ELF-1 (cell line): ENCODE measurements at places on chromosomes 2 and 18.

DNA sequence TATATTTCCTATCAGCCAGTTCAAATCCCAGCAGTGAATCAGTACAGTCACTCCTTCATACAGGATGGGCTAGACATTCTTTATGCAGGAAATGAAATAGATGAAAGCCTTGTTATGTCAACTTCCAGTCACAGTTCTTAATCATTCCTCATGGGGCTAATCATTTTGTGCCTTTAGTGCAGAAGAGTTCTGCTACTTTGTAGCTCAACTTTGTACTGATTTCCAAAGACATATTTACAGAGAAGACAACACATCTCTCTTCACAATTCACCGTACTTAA lies 593.9 kb upstream of the NETO1 start:
- no peak for DNase-seq

DNA sequence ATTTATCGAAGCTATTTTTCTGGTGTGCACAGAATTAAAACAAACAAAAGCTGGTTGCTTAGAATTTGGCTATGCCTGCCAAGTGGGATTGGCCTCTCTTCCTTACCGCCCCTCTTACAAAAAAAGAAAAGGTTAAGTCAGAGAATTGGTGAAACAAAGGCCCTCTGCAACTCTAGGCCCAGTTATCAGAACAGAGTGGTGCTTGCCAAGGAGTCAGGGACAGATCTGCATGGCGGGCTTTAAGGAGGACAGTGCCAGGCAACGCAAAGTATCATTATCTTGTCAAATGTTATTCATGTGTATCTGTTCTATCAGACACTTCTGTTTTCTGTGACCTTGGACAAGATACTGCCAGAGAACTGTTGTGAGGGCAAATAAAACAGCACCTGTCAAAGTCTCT lies 78.3 kb downstream of the TGIF1 start:
- no peak for DNase-seq

DNA sequence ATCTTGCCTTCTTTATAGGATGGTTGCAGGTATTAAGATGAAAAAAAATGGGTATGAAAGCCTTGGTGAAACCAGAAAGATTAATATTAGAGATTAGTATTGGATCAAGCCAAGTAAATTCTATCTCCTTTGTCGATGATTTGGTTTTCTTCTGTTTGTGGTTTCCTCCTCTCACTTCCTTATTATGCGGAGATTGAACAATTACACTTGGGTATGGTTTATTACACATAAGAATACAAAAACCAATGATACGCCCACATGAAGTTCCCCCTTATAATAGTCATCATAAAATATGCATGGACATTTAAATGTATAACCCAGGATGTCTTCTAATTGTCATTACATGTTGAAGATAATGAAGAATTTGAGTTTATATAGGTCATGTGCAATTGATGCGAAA lies 4.9 kb downstream of the LTBP1 start:
- no peak for DNase-seq

- DNase-seq, result no peak
These were observed 392.4 kb downstream of the ALK start for GRCh38 chr2:29528891-29529520.

GRCh38 chr2:195830968-195831950 lies 174.2 kb downstream of the SLC39A10 start:
- no peak for DNase-seq

GRCh38 chr2:82852787-82853186 lies 1606.3 kb downstream of the SUCLG1 start:
- DNase-seq, result no peak

- peak; percentile 79 for DNase-seq
These were observed 4.3 kb downstream of the RAX start for GRCh38 chr18:59268721-59269562.

- no peak for DNase-seq
These were observed 173.5 kb downstream of the UBE2E3 start for GRCh38 chr2:181153886-181154285.

DNA sequence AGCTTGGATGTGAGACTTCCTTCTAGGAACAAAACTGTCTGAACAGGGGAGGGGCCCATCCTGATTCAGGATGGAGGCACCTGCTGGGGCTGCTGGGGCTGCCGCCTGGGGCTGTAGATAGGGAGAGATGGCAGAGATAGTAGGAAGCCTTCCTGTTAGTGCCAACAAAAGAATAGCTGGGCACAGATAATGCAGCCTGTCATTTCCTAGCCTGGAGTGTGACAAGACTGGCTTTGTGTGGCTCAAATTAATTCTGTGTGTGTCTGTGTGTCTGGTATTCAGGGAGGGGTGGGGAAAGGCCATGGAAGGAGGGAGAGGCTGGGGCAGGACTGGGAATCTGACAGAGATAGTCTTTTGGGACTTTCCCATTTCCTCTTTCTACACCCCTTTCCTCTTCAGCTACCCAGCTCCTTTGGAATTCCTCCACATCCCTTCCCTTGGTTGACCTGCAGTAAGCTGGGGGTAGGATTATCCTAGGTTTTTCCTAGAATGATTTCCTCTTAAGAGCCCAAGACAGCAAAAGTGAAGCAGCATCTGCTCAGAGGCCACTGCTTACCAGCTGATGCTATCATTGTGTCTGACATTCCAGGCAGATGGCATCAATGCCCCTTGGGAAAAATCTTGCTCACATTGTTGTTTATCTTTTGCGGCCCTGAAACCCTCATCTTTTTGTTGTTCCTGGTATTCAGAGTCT lies 144.9 kb upstream of the LHCGR start:
- peak; percentile 78 for DNase-seq

DNA sequence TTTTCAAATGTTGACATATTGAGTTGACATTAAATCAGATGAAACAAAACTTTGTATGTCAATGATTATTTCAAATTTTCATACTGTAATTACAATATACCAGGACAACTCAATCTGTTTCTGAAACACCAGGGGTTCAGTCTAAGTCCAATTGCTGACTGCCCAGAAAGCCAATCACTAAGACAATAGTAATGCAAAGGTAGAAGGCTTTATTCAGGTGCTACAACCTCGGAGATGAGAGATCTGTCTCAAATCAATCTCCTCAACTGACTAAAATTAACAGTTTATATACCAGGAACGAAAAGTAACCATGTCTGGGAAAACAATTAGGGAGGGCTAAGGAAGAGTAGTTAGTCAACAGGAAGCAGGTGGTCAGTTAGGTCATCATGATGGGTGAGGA lies 1400.4 kb downstream of the SUCLG1 start:
- DNase-seq, result no peak

DNA sequence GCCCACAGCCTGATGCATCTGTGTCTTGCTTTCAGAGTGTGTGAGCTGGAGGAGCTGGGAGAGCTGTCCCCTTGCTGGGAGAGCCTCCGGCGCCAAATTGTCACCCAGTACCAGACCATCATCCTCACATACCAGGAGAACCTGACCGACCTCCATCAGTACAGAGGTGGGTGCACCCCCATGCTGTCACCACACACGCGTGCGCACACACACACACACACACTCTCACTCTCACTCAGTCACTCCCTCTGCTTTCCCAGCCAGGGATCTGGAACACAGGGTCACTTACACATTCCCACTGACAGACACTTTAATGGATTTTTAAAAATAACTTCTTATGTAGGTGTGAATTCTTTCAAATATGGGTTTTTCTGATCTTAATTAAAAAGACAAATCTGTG lies 64.5 kb downstream of the COA5 start:
- DNase-seq, result no peak

DNA sequence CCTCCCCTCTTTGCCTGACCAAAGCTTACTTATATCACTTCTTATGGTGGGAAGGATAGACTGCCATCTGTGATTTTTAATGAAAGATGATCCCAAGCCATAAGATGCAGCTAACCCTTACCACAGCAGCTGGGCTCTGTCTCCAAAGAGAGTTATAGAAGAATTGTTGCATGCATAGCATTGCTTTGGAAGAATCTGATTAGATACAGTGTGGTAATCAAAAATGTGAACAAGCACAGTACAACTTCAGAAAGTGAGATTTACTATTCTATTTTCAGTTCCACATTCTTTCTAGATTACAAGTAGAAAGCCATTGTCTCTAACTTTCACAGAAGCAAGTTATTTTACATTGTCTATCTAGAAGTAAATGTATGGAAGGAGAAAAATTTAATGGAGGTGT lies 129.0 kb upstream of the ACVR2A start:
- no peak for DNase-seq

DNA sequence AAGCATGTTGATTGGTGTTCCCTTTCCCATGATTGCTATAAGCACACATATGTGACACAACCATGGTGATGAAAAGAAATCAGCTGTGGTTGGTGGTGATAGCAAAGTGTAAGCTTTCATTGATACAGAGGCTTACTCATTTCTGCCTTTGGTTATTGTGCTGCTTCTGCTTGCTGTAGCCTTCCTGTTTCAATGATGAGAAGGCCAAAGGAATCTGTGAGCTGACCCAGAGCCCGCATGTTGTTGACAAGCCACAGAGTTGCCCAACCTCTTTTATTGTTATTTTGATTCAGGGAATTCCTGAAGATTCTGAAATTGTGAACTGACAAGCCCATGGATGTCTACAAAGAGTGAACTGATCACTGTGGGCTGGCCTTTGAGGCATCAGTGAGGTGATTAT lies 164.4 kb downstream of the TMEFF2 start:
- DNase-seq, result peak; percentile 6

DNA sequence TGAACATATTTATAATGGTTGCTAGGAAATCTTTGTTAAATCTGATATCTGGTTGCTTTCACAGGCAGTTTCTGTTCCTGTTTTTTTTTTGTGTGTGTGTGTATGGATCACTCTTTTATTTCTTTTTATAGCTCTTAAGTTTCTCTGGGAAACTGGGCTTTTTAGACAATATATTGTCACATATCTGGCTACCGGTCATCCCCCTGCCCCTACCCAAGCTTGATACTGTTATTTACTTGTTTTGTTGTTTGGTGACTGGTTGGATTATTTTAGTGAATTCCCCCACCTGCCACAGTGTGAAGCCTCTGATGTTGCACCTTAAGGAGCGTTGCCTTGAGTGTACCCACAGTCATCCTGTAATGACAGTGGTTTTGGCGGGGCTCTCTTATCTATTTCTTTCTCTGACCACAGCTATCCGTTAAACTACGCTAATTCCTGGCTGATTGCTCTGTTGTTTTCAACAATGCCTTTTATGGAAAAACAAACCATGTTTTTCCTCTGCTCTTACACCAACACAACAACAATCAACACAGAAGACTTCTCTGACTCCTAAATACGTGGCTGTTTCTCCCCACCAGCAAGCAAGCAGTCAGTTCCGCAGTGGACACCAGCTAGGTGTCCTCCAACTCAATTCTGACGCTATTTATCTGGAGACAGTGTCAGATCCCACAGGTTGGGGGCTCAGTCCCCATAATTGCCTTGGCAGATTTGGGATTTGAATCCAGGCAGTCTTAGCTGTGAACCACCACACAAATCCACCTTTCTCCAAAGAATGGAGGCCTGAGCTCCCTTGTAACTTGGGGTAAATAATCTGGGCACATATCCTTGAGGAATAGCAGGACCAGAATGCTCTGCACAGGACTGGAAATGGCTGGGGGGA lies 10.9 kb downstream of the GNLY start:
- DNase-seq, result no peak

DNA sequence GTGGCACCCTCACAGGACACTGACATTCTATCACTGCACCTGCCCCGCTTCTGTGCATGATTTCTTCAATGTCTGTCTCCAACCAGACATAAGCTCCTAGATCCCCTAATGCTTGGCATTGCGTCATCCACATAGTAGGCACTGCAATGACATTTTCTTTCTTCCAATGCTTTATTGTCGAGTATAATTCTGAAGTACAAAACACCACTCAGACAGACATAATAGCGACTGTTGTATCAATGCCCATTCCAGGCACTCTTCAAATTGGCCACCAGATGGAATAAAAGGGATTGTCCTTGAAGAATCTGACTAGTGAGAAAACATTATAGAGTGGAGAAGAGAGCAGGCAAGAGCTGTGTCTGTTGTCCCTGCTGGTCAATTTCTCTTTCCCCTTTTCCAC lies 89.0 kb downstream of the LPIN1 start:
- DNase-seq, result no peak

DNA sequence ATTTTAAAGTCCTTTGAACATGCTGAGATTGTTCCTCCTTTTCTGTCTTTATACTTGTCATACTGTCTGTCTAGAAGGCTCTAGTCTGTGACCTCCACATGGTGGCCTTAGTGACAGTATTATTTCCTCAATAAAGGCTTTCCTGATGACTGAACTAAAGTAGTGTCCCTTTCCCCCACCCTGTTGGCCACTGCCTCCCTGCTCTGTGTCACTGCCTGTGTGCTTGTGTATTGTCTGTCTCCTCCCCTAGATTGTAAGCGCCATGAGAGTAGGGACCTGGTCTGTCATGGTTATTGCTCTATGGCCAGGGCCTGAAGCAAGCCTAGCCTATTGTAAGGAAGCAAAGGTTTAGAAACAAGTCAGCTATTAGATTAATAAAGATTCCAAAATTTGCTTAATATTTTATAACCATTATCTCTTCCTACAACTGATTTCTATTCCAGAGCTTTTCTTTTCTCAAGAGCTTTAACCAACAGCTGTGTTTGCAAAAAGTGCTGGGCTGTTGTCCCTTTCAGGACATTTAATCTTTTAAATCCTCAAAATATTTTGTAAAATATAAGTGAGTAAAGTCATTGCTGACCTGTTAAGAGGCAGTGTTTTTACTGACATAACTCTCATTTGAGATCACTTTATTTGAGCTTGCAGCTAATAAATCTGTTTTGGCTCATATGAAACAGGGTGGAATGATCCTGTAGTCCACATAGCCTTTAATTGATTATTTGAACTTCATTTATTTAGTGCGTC lies 35.5 kb downstream of the DIS3L2 start:
- DNase-seq, result no peak

DNA sequence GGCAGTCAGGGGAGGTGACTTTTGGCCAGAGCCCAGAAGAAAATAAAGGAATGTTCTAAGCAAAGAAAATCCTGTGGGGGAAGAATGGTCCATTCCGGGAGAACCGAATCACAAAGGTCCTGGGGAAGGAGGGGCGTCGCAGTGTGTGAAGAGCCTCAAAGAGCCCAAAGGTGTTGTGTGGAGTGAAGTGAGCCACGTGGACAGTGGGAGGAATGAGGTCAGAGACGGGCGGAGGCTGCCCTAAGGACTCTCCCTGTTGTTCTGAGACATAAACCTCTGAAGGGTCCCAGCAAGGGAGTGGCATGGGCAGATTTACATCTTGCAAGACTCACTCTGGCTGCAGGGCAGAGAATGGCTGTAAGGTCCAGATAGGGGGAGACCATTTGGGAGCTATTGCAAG lies 91.3 kb upstream of the SEC11C start:
- DNase-seq, result peak; percentile 42

GRCh38 chr2:167196461-167197252 lies 308.4 kb downstream of the XIRP2 start:
- no peak for DNase-seq

GRCh38 chr2:26458365-26459042 lies 19.4 kb downstream of the OTOF start:
- no peak for DNase-seq

GRCh38 chr18:67265464-67266245 lies 250.9 kb downstream of the DSEL start:
- DNase-seq, result no peak

- peak; percentile 50 for DNase-seq
These were observed 28.0 kb downstream of the DIPK1C start for GRCh38 chr18:74429096-74429495.

GRCh38 chr2:231015478-231015877 lies 19.6 kb downstream of the SPATA3 start:
- DNase-seq, result peak; percentile 47
